Activated naive CD8-positive, alpha-beta T cell treated with anti-CD3 and anti-CD28 coated beads for 36 hours (primary cell): ENCODE measurements at places on chromosomes 7 and 10. TPM values are rescaled to one million over a fixed set of nuclear protein-coding genes. Genes with fewer than 3 reads are reported as not detected.
A peak's percentile ranks its signal among the peaks of the same experiment; 100 is the strongest.

Gene IGFBP1
- not detected for total RNA-seq

Gene ZNF485
- 9.6 TPM for total RNA-seq

Gene CFAP69
- total RNA-seq, result 0.85 TPM

Gene SCART1
- 0.28 TPM for total RNA-seq

Gene FHIP2A
- total RNA-seq, result 13.2 TPM

Gene PSMA2
- 235 TPM for total RNA-seq

Gene CH25H
- 0.16 TPM for total RNA-seq

Gene GHITM
- total RNA-seq, result 227 TPM

Gene PNLIPRP2
- total RNA-seq, result not detected

Gene GNAT3
- total RNA-seq, result not detected

Gene KIF20B
- 63.2 TPM for total RNA-seq

Gene EPHA1
- 2.3 TPM for total RNA-seq

GRCh38 chr10:89643431-89643811 is 1.6 kb downstream of the PANK1 start:
- no peak for DNase-seq

DNA sequence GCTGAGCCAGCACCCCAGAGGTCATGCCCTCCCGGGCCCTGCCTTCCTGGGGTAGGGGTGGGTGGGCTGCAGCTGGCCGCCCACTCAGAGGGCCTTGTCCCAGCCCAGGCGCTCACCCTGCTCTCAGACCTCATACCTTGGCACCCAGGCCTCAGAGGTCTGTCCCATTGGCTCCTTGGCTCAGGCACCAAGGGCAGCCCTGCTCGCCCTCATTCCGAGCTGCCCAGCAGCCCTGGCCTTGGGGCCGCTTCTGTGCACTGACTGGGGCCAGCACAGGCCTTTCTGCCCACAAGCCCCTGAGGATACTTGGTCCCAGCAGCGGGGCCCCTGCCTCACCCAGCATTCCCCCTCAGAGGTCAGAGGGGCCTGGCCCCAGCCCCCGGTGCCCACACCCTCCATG is 34.3 kb downstream of the YKT6 start:
- DNase-seq, result no peak

GRCh38 chr7:105782391-105783042 is 93.9 kb downstream of the ATXN7L1 start:
- DNase-seq, result peak; percentile 26

GRCh38 chr10:48457949-48458661 is 146.8 kb downstream of the ARHGAP22 start:
- DNase-seq, result no peak

DNA sequence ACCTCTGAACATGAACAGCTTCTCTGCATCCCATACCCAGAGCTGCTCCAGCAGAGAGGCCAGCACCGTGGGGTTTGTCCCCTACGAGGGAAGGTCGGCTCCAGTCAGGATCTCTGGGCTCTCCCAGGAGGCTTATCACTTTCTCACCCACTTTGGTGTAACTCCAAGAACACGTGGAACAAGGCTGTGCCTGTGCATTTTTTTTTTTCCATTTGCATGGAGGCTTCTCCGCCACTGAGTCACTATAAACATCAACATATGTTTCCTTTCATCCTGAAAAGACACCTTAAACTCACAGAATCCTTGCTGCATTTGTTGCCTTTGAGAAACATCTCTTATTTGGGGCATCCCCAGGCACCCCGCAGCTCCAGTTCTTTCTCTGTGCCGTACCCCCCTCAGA is 29.4 kb upstream of the ECHDC3 start:
- no peak for DNase-seq

- DNase-seq, result no peak
Observed at GRCh38 chr7:130277763-130278643, 11.3 kb downstream of the CPA2 start.

GRCh38 chr10:133277277-133277992 is 767 bp upstream of the ADAM8 start:
- no peak for DNase-seq

DNA sequence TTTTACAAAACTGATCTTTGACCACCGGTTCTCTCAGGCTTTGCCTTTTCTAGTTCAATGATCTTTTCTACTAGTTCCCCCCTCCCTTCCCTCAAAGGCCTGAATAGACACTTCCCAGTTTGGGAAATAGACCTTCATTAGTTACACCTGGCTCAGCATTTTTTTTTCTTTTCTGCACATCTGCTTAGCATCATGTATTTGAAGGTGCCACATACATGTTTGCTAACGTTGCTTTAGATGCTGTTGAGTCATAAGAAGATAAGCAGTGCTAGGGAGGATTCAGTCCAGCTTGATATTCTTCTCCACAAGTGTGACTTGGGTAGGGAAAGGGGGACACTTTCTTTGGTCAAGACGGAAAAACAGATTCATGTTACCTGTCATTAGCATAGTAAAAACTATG is 78.3 kb downstream of the BICC1 start:
- DNase-seq, result no peak

- DNase-seq, result no peak
Observed at GRCh38 chr10:128642502-128642901, 516.3 kb upstream of the MKI67 start.

DNA sequence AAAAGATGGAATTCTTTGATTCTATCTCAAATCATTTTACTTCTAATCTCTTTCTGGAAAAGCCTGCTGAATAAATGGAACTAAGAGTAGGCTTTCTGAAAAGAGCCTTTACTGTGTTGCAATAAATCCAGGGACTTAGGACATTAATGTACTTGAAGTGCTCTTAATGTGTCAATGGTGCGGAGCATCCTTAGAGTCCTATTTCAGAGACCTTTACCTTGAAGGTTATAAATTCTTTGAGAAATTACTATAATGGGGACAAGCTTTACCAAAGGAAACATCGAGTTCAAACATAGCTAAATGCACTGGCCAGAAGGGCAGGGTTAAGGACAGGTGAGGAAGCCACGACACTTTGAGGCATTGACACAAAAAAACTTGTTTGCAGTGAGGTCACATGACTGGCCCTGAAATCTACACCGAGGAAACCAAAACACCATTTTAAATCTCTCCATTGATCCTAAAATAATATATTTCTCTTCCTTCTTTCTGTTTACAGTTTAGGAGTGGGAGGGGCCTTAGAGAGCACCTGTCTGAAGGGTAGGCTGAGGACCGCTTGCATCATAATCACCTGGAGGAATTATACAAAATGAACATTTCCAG is 48.1 kb upstream of the EXOC6 start:
- no peak for DNase-seq

DNA sequence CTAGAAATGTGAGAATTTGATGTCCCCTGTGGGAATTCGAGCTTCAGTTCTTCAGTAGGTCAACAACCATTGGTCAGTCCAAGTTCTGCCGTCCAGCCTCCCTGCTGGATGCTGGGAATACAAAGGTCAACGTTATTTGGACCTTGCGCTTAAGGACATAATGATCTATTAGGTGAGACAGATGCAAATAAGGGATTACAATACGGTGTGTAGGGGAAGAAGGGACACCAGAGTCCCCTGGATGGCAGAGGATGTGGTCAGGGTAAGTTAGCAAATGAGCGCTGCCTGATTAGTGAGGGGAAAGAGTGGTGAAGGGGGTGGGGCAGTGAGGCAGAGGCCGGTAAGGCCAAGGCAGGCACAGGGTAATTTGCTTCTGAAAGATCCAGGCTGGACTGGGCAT is 16.2 kb downstream of the CCNY start:
- no peak for DNase-seq

DNA sequence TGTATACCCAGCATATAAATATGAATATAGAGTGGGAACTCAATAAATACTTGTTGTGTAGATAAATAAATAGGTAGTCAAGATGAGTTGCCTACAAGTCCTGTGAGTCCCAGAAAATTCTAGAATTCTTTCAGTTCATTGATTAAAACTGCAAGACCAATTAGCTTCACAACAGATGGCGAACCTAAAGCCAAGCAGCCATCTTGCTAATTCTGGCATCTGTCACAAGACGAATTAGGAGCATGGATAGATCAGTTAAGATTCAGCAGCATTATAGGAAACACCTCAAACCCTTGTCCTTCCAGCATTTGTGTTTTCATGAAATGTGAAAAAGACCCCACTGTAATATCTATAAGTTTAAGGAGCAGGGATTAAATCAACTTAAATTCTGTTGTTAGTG is 552.7 kb downstream of the MAGI2 start:
- DNase-seq, result no peak

- no peak for DNase-seq
Observed at GRCh38 chr10:70757856-70758255, 27.3 kb downstream of the TBATA start.

GRCh38 chr7:93933156-93933555 is 11.6 kb downstream of the GNG11 start:
- no peak for DNase-seq

- no peak for DNase-seq
Observed at GRCh38 chr7:79877874-79878465, 256.7 kb upstream of the GNAI1 start.

GRCh38 chr10:4754143-4754542 is 71.9 kb upstream of the AKR1E2 start:
- DNase-seq, result no peak

DNA sequence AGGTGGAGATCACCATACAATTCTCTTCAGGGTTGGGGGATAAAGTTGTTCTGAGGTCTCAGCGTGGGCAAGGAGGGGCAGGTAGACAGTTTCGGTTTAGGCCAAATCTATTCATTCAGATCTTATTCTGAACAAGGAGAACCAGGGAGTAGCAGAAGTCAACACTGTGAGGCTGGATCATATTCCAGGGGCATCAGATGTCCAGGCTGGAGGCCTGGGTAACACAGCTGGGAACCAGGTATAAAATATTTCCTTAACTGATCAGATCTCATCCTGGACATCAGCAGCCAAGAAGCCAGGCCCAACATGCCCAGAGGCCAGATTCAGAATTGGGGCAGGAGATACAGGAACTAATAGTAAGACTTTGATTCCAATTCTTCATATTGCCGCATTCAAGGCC is 19.2 kb upstream of the FLNC start:
- DNase-seq, result no peak

DNA sequence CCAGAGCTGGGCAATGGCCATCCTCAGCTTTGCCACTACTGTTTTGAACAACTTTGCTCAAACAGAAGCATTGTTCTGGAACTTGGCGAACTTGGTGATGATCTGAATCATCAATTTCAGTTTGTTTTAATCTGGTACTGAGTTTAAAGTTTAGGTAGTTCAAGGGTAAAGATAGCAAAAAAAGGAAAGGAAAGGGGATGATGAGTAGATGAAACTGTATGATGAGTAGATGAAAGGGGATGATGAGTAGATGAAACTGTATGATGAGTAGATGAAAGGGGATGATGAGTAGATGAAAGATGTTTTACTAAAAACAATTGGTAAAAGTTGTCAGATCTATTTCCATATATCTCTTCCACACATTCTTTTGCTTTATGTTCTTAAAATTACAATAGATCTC is 737.0 kb downstream of the LRMDA start:
- no peak for DNase-seq

DNA sequence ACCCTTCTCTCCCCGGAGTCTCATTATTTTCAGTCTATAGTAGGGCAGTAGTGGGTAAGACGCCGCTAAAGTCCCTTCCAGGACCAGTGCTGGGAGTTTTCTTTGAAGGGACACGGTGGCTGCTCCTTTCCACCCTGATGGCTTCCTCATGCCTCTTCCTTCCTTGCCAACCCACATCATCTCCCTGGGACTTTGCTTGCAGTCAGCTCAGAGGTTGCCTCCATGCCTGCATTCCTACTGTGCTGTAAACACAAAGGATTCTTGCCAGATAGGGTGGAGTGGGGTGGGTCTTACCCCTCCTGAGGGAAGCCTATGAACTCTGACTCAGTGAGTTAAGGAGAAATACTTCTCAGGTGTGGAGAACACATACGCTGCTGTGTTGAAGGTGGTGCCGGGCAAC is 59.9 kb upstream of the IGFBP3 start:
- no peak for DNase-seq

DNA sequence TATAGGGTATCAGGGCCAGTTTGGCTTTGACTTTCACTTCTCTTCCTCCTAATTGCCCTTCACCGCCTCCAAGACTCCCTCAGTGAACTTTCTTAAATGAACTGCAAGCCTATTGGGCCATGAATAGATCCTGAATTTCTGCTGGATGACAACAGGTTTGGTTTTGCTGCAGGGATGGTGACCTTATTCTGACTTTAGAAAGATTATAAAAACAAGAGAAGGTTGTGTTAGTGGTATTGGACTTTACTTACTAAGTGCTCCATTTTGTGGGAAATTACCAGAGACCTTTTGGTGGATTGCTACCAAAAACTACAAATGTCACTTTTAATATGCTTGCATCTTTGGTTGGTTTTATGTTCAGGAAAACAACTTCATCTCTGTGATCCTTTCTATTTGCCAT is 11.5 kb upstream of the LIPA start:
- DNase-seq, result no peak

DNA sequence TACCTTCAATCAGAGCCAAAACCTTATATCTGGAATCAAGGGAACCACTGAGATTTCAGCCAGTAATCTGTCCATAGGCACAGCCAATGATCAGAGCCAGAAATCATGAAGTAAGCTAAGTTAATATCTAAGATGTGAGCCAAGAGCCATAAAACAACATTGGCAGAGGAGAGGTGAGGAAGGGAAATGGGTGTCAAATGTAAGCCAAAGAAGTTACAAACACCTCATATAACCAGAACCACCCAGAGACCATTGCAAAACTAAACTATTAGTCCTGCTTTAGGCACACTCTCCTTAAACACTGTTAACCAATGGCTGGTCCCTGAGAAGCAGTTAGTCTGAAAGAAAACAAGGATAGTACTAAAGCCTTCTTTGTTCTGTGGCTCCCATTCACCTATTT is 173.1 kb downstream of the HPSE2 start:
- DNase-seq, result no peak

DNA sequence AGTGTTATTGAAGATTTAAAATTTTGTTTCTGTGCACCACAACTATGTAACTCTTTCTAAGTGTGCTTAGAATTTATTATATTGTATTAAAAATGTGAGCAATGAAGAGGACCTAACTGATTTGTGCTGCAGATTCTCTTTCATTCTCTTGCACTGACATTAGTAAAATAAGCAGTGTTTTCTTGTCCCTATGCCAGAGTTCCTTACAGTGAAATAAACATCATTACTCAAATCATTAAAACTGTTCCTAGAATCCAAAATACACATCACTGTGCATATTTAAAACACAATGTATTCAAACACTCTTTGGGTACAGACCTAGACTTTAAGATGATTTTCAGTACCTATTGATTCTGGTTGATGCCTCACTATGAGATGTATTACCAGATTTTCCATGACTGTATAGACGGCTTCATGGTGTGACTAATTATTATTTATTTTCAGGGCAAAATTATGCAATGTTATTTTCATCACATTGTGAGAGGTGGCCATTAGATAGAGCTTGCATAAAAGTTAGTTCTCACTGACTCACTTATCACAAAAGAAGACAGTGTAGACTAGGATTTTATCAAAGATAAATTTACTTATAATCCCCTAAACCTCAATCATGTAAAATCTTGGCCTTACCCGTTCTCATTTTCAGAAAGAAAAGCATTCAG is 93.4 kb downstream of the PTPRZ1 start:
- DNase-seq, result no peak

GRCh38 chr10:119101366-119102098 is 2.4 kb upstream of the DENND10 start:
- no peak for DNase-seq

DNA sequence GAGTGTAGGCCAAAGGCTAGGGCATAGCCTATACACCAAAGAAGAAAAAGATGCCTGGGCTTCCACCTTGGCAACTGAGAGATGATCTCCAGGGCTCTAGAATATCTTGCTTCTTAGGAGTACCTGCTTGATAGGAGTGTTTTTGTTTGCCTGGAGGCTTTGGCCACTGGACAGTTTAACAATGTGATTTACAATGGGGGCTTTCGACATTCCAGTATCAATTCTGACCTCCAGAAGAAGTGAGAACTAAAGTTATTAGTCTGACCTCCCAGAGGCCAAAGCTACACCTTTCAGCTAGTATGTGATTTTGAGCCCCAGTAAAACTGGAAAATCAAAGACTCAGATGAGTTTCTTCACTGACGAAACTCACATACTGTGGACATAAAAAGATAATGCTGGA is 96.1 kb downstream of the JMJD1C start:
- DNase-seq, result no peak
